ENCODE measurements at places on chromosomes 2 and 18. TPM values are rescaled to one million over a fixed set of nuclear protein-coding genes. Genes with fewer than 3 reads are reported as not detected.

Gene LHCGR
- total RNA-seq: not detected

DNA sequence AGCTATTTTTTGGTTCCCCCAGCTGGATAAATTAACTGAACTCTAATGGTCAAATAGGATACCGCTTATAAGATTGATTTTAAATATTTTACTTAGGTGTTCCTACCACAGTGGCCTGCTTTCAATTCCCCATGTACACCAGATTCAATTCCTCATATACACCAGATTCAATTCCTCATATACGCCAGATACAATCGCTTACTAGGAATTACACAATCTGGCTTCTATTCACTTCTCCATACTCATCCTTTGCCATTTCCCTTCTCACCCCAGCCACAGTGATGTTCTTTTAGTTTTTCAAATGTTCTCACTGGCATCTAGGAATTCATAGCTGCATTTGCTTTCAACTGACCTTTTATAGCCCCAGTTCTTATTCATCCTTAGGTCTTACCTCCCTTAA, 66.5 kb downstream of the SLC40A1 start:
- DNase-seq: no peak

GRCh38 chr18:50193796-50194630, 934 bp downstream of the MYO5B start:
- no peak for DNase-seq

DNA sequence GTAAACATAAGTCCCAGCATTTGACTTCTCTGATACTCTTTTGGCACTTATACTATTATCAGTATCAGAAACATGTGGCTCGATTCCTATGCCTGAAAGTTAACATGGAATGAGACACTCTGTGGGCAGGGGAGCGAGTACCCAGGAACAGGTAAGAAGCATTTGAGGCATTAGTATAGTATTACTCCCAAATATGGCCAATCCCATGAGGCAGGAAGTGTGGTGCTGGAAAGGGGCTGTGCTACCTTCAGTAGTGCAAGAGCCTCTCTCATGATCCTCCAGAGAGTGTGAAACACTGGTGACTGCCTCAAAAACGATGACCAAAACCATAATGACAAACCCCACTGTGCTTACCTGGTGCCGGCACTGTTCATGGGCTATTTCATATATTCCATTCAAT, 415.1 kb downstream of the SOX11 start:
- DNase-seq: no peak

- no peak for DNase-seq
These were observed 91.2 kb upstream of the KLHL29 start for GRCh38 chr2:23293731-23294130.

DNA sequence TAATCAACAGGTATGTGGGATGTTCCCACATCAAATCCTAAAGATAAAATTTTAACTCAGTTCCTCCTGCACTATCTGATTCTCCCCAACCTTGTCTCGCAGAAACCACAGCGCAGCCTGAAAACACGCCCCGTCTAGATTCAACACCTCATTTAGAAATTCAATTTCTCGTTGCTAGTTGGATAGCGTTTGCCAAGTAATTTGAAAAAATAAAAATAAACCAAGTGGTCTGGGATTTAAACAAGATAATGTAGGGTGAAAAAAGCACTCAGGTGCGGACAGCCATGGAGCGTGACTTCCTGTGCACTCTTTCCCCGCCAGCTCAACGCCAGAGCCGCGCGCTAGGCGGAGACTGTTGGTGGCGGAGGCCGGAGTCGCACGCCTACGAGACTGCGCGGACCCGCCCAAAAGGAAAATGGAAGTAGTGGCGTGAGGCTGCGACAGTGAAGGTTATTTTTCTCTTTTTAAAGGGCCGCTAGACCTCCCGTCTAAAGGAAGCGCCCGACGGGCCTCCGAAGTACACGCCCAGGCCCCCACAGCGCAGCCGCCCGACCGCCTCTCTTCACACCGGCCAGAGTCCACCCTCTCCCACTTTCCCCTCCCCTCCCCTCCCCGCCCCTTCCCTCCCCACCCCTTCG, 615 bp upstream of the CCNT2 start:
- peak; percentile 86 for DNase-seq
